Breast epithelium (tissue), 4 donors: ENCODE measurements at places on chromosomes 2 and 18. TPM values are rescaled to one million over a fixed set of nuclear protein-coding genes. Genes with fewer than 3 reads are reported as not detected.

The ZNF519 gene
- 18.4 TPM for total RNA-seq

The EFHD1 gene
- 31.0 TPM for total RNA-seq

The CPLX4 gene
- total RNA-seq: not detected

The CXCR1 gene
- total RNA-seq: not detected

The GNLY gene
- total RNA-seq: 2.6 TPM

DNA sequence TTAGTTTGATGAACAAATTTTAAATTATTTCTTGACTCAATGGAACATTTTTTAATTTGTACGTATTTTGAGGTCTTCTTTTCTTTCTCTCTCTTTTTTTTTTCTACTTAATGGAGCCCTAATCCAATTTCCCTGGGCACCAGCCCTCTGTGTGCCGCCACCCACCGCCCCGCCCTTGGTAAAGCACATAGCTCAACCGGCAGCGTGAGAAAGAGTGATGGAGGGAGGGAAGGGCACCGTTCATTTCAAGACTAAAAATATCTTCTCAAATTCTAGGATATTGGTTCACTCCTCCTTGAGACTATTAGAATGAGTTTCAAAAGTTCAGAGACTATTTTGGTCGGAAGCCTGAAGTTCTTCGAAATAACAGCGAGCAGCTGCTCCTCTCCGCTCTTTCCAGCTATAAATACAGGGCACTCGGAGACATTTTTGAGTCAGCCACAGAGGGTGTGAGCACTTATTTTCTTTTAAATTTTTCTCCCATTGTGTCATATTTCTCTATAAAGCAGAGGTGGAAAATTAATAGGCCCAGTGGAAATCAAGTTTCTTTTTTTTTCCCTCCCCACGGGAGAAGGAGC lies 731.7 kb upstream of the ID2 start:
- no peak for DNase-seq
- no peaks in the 10 kb centered on the region for H3K36me3 ChIP-seq
- H3K27me3 ChIP-seq: no peaks in the 10 kb centered on the region
- H3K4me3 ChIP-seq: no peak overlapping the region

GRCh38 chr2:71971493-71971892 lies 176.2 kb downstream of the CYP26B1 start:
- no peaks in the 10 kb centered on the region for H3K4me1 ChIP-seq
- no peaks in the 10 kb centered on the region for H3K36me3 ChIP-seq
- peaks cover 13% of the 10 kb centered on the region for H3K27me3 ChIP-seq
- DNase-seq: no peak
- no peak overlapping the region for H3K27ac ChIP-seq

DNA sequence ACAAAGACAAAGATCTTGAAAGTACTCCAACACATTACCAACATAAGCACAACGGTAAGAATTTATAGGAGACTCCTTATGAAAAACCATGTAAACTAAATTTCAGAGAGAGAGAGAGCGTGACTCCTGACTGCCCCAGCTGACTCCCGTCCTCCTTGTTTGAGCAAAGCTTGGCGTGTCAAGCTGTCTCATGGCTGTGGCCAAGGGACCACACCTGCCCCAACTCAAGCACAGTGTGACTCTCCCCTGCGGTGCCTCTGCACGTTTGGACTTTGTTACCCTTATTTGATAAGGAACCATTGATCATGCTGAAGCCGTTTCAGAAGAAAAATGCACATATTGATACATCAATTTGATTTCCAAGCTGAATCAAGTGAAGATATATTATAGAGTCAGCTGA lies 124.8 kb downstream of the COL6A3 start:
- no peak for DNase-seq
- H3K27me3 ChIP-seq: no peaks in the 10 kb centered on the region
- no peak overlapping the region for H3K27ac ChIP-seq

DNA sequence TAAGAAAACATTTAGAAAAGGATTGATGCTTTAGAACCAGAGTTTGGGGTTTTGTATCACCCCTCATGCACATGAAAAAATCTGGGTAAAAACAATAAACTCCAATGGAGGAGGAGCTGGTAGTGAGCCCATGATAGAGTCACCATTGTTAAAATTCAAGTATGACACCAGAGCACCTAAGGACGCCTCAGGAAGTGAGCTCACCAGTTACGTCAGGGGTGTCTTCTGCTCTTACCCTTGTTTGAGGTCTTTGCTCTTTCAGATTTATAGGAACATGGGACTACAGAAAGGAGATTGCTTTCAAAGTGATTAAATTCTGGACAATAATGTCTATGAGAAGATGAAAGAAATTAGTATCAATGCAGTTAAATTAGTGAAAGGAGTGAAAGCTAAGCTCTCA lies 106.5 kb downstream of the LRRTM1 start:
- no peak overlapping the region for H3K4me3 ChIP-seq
- DNase-seq: no peak
- H3K36me3 ChIP-seq: no peaks in the 10 kb centered on the region
- H3K27me3 ChIP-seq: no peaks in the 10 kb centered on the region
- H3K4me1 ChIP-seq: no peaks in the 10 kb centered on the region
- H3K27ac ChIP-seq: no peak overlapping the region

- H3K36me3 ChIP-seq: no peaks in the 10 kb centered on the region
- DNase-seq: no peak
- no peak overlapping the region for H3K27ac ChIP-seq
- H3K4me1 ChIP-seq: no peaks in the 10 kb centered on the region
- H3K27me3 ChIP-seq: no peaks in the 10 kb centered on the region
- H3K4me3 ChIP-seq: no peak overlapping the region
Measured at GRCh38 chr2:236617796-236618195, 48.2 kb downstream of the ACKR3 start.

- no peak within 1 kb of the TSS for H3K27ac ChIP-seq
- no peaks in the 10 kb centered on the region for H3K36me3 ChIP-seq
- no peak for DNase-seq
- peak within 1 kb of the TSS; percentile 51 for H3K4me3 ChIP-seq
Measured at GRCh38 chr18:37565101-37565976, at the start of gene CELF4. Gene CELF4 (minus strand): TSS chr18:37565798.

GRCh38 chr2:5353565-5353964 lies 338.6 kb upstream of the SOX11 start:
- no peak for DNase-seq
- H3K4me1 ChIP-seq: no peaks in the 10 kb centered on the region
- H3K27me3 ChIP-seq: no peaks in the 10 kb centered on the region

DNA sequence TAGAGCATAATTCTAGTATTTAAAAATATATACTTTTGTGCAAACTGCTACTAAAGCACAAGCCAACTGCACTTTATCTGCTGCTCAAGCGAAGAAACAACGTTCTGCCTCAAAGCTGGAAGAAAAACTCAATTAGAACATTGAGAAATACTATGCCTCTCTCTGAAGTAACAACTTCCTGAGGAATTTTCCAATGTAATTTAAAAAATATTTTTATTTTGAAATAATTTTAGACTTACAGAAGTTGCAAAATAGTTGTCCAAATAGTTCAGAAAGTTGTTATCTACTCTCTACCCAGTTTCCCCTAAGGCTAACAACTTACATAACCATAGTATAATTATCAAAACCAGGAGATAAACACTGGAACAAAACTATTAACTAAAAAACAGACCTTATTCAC lies 12.3 kb upstream of the POLI start:
- DNase-seq: no peak
- no peaks in the 10 kb centered on the region for H3K36me3 ChIP-seq
- H3K27me3 ChIP-seq: no peaks in the 10 kb centered on the region
- H3K27ac ChIP-seq: no peak overlapping the region
- no peaks in the 10 kb centered on the region for H3K4me1 ChIP-seq
- H3K4me3 ChIP-seq: no peak overlapping the region

DNA sequence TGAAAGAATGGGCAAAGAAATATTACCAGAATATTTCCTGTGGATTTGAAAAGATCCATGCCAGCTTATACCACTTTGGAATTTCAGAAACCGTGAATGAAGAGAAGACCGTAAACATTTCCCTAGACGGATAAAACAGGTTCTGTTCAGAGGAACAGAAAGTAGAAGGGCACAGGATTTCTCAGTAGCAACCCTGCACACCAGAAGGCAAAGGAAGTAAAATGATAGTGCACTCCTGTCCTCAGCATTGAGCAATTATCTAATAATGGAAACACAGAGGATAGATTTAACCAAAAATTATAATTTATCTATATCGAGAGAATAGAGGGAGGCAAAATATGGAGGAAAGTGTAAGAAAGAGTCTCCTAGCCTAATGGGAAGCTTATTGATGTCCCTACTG lies 87.0 kb upstream of the ITGA6 start:
- H3K27me3 ChIP-seq: no peaks in the 10 kb centered on the region
- H3K36me3 ChIP-seq: no peaks in the 10 kb centered on the region
- no peak for DNase-seq
- H3K27ac ChIP-seq: peak overlapping the region; percentile 1
- H3K4me3 ChIP-seq: peak overlapping the region; percentile 24

GRCh38 chr2:168450171-168450570 lies 5.9 kb upstream of the CERS6 start:
- no peak for DNase-seq
- H3K27me3 ChIP-seq: no peaks in the 10 kb centered on the region
- H3K4me1 ChIP-seq: no peaks in the 10 kb centered on the region
- no peak overlapping the region for H3K27ac ChIP-seq

DNA sequence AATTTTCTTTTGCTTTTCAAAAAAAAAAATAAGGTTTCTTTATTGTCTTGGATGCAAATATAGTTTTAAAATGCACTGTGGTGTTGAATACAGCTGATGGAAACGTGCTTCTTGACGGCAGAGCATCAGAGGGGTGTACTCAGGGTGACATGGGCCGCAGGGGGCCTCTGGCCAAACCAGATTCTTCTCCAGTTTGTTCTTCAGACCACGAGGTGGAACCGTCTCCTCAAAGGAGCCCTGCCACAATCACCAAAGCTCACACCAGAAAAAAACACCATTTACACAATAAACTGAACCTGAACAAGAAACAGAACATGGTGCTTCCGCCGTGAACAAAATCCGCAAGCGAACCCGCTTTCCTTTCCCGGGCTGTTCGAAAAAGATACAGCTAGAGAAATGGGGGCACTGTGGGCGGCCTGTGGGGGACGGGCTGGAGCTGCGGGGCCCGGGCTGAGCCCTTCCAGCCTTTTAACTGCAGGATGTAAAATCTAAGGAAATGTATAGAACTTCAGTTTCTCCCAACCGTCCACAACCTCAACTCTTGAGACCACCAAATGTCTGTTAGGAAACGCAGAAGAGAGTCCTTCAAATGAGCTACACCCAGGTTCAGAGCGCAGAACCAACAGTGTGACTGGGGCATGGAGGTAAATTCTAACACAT lies 34.5 kb downstream of the PSMG2 start:
- H3K4me3 ChIP-seq: no peak overlapping the region
- no peak for DNase-seq
- H3K27ac ChIP-seq: no peak overlapping the region
- no peaks in the 10 kb centered on the region for H3K36me3 ChIP-seq
- H3K4me1 ChIP-seq: no peaks in the 10 kb centered on the region
- no peaks in the 10 kb centered on the region for H3K27me3 ChIP-seq

DNA sequence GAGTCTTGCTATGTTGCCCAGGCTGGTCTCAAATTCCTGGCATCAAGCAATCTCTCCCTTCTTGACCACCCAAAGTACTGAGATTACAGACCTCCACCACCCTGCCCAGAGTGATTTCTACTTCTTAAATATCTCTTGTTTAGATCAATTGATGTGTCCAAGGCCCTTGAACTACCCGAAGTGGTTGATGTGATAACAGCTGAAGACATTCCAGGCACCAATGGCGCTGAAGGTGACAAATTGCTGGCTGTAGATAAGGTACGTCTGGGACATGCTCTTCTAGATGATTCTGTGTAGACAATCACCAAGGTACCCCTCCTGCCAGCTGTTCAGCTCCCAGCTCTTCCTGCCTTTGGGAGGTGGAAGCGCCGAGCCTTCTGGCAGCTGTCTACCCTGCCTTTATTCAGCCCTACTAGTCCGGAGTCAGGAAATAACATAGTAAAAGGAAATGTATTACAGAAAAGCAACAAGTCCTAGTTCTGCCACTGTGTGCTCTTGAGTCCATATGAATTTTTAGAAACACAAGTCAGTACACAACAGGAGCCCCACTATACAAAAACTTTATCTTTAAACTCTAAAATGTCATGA lies 61.3 kb upstream of the BZW1 start:
- H3K4me1 ChIP-seq: no peaks in the 10 kb centered on the region
- H3K27ac ChIP-seq: peak overlapping the region; percentile 60

- H3K27me3 ChIP-seq: no peaks in the 10 kb centered on the region
- no peaks in the 10 kb centered on the region for H3K36me3 ChIP-seq
- no peaks in the 10 kb centered on the region for H3K4me1 ChIP-seq
- DNase-seq: no peak
- no peak overlapping the region for H3K27ac ChIP-seq
Measured at GRCh38 chr2:60821133-60821469, 60.3 kb upstream of the REL start.

DNA sequence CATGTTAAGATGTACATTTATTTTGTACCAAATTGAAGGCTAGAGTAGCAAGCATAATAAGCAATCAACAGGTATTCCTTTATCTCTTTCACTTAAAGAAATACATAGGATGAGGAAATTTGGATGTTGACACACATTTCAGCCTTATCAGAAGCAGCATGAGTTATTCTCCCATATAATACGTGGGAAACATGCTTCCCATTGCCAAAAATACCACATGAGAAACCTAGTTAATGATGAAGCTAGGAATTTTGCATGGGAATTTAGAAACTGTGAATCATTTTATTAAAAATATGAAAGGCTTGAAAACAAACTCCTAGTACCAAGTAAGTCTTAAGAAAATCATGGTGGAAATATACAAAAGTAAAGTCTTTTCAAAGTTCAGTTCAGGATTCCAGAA lies 751.8 kb downstream of the TSN start:
- no peak overlapping the region for H3K27ac ChIP-seq
- DNase-seq: no peak

DNA sequence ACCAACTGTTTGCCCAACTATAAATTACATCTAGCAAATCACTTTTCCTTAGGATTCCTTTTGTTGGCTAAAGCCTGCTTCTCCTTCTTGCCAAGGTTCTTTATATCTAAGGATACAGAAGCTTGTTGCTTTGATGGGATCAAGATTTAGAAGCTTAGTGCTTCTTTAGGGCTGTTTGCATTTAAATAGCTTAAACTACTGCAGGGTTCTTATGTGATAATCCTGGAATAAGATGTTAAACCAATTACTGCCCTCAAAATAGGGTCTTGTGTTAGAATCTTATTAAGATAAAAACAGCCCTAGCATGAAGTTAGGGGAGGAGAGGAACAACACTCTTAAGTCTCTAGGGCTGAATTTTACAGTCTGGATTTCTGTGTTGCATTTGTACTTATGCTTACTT lies 64.2 kb downstream of the KIF5C start:
- H3K27ac ChIP-seq: no peak overlapping the region
- DNase-seq: no peak
- H3K27me3 ChIP-seq: no peaks in the 10 kb centered on the region
- H3K4me3 ChIP-seq: no peak overlapping the region
- H3K4me1 ChIP-seq: no peaks in the 10 kb centered on the region

- no peaks in the 10 kb centered on the region for H3K4me1 ChIP-seq
- no peak for DNase-seq
- H3K4me3 ChIP-seq: no peak overlapping the region
Measured at GRCh38 chr2:12727065-12727464, 10.3 kb downstream of the TRIB2 start.

GRCh38 chr2:16126517-16127275 lies 186.3 kb downstream of the MYCN start:
- H3K27ac ChIP-seq: no peak overlapping the region
- H3K27me3 ChIP-seq: no peaks in the 10 kb centered on the region
- H3K4me1 ChIP-seq: no peaks in the 10 kb centered on the region
- no peaks in the 10 kb centered on the region for H3K36me3 ChIP-seq
- DNase-seq: no peak
- no peak overlapping the region for H3K4me3 ChIP-seq

GRCh38 chr2:216006164-216006663 lies 7.1 kb downstream of the MREG start:
- peak; percentile 53 for DNase-seq
- H3K4me1 ChIP-seq: peaks cover 11% of the 10 kb centered on the region
